Activated T-helper 17 cell treated with anti-CD3 and anti-CD28 coated beads, Interleukin-2, amount 50 U/mL, for 72 hours (primary cell): ENCODE measurements at places on chromosomes 3 and 15. TPM values are rescaled to one million over a fixed set of nuclear protein-coding genes. Genes with fewer than 3 reads are reported as not detected.
A peak's percentile ranks its signal among the peaks of the same experiment; 100 is the strongest.

- peak; percentile 48 for ATAC-seq
These were observed 759 bp upstream of the TTBK2 start for GRCh38 chr15:42921342-42921731.

DNA sequence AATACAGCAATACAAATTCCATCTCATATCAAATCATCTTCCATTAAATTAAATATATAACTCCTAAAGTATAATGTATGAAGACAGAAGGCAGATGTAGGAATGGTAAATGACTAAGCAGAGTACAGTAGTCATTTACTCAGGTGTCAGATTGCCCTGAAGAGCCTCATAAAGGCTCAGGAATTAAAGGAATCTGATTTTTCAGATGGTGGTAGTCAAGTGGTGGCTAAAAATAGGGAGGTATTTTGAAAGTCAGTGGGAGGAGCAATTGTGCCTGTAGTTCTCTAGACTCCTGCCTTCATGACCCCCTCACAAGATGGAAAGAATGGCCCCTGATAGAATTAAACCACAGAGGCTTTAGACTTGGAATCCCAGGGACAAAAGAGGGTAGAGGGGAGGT, 142.7 kb upstream of the SYNPR start:
- no peak for ATAC-seq

The GNAT1 gene
- total RNA-seq, result not detected

The LTK gene
- 2.8 TPM for total RNA-seq

The FAM174B gene
- 5.7 TPM for total RNA-seq

The LRRK1 gene
- 0.82 TPM for total RNA-seq

DNA sequence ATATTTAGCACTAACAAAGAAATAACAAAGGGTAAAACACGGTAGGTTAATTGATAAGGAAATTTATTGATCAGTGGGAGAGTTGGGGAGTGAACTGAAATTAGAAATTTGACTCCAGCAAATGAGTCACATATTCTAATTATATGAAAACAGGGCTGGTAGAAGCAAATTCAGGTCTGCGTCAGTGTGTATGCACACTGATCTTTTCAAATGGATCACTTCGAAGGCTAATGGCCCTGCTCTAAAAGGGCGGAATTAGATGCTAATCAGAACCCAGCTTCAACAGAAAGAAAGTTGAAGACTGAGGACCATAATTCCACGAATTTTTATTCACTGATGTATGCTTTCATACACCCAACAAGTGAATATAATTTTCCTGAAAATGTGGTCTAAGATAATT, 762.4 kb upstream of the DPPA4 start:
- no peak for ATAC-seq

The CPNE4 gene
- total RNA-seq, result not detected

GRCh38 chr15:28909958-28910500, 24.3 kb downstream of the APBA2 start:
- no peak for ATAC-seq

DNA sequence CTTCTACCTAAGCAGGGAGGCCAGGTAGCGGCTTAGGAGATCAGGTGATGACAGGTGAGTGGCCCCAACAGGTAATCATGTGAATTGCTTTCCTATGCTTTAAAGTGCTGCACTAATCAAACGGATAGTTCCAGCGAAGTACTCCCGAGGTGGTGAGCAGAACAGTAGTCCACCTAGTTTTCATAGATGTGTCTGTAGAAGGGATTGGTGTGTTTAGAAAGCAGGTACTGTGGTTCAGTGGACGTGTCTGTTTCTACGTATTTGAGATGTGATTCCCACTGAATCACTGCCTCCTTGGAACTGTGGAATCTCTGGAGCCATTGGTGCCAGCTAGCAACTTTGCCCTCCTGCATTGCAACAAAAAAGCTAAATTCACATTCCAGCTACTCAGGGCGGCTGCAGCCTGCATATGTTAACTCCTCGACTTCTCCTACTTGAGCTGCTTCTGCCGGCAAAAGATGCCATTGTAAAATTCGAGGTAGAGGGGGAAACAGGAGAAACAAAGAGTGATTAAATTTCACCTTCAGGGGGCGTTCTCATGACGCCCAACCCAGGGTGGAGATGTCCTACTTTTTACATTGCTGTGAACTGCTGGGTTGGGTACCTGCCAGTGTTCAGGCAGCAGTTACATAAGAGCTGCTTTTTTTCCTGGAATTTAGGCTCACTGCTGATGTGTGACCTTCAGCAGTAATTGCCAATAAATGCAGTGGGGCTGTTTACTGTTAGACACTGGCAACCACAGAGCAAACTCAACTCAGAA, 227.3 kb downstream of the ITPR1 start:
- peak; percentile 66 for ATAC-seq
